Cerebellum (tissue), 4 donors: ENCODE measurements at places on chromosomes 4 and X. TPM values are rescaled to one million over a fixed set of nuclear protein-coding genes. Genes with fewer than 3 reads are reported as not detected.

DNA sequence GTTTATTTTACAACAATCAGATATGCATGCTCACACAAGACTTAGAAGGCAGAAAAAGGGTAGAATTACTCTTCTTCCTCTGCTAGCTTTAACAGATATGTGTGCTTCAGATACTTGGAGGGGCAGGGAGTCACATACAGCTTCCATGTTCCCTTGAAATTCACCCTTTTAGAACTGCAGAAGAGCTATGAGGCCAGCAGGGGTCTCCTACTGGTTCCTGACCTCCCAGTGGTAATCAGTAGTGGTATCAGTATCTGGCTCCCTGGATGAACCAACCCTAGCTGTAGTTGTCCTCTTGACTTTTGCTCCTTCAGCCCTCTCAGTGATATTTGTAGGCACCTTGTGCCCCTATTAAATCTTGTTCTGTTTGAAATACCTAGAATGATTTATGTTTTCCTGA is 81.5 kb downstream of the RCHY1 start:
- no peak for DNase-seq

DNA sequence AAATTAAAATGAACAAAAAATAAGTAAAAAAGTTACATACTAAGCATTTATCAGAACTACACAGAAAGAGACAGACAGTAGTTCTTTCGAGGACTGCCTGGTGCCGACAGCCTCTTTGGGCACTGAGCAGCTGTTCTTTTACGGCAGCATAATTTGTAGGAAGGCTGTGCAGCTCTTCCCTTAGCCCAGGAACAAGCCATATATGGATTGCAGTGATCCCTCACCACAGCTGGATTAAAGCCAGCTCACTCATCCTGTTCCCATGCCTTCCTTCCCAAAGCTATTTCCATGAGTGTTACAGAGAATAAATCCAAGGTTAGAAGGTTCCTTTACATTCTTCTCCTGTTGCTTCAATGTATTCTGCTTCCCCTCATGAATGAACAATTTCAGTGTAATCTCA is 71.7 kb downstream of the DDX60L start:
- DNase-seq = no peak

- no peak for DNase-seq
Observed at GRCh38 chr4:113384600-113384999, 335.1 kb downstream of the ANK2 start.

GRCh38 chr4:76029300-76029699 is 6.0 kb upstream of the CXCL10 start:
- no peak for DNase-seq

The ZNF157 gene
- 5.4 TPM for total RNA-seq
